ENCODE measurements at places on chromosomes 3 and 15.

GRCh38 chr15:65132878-65133547 is 595 bp downstream of the PDCD7 start:
- ATAC-seq: peak; percentile 67

DNA sequence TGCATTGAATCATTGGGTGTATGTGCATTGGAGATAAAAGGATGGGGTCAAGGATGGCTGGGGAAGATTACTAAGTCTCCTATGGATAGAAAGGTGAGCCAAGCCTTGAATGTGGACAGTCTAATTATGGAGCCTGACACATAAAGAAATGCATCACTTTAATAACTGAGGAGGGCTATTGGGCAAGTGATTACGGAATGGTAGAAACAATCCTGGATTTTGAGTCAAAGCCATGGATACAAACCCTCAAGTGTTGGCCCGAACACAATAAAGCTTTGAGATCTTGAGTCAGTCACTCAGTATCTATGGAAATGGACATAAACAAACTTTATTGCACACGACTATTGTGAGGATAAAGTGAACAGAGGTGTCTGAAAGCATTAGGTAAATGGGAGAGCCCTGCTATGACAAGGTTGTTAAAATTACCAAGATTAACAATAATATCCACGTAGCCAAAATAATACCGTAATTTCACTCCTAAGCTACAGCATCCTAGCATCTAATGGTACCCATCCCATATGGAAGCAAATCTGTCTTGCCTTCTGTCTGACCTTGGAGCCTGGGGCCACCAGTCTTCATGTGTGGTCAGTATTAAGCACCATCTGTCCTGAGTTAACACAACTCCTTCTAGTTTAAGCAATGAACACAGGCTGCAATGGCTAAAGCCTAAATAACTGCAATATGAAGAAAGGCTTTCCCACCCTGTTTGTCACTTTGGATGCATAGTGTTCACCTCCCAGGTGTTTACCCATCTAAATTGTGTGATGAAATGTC is 136.9 kb upstream of the PRICKLE2 start:
- no peak for ATAC-seq

- ATAC-seq: peak; percentile 37
Measured at GRCh38 chr15:83053151-83053550, 13.9 kb downstream of the BTBD1 start.

DNA sequence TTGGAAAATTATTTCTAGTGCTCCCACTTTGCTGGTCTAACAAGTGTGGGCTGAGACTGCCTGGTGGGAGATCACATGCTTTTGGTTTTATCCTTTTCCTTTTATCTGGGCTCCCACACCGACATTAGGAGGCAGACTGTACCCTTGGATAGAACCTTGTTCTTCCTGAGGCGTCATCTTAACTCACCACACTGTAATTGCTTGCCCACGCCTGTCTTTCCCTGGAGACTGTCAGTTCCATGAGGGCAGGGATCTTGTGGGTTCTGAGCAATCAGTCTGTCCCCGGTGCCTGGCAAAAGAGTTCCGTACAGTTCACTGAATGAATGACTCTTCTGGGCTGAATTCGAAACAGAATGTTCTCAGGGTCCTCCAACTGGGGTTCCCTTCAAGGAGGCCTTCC is 124.6 kb upstream of the ABHD17C start:
- ATAC-seq: no peak

GRCh38 chr3:139418144-139418543 is 28.7 kb upstream of the COPB2 start:
- no peak for ATAC-seq

Data from SK-N-SH treated with all-trans-retinoic acid at 6 μM for 48 hours (cell line).